ENCODE measurements at places on chromosomes 4 and X.

DNA sequence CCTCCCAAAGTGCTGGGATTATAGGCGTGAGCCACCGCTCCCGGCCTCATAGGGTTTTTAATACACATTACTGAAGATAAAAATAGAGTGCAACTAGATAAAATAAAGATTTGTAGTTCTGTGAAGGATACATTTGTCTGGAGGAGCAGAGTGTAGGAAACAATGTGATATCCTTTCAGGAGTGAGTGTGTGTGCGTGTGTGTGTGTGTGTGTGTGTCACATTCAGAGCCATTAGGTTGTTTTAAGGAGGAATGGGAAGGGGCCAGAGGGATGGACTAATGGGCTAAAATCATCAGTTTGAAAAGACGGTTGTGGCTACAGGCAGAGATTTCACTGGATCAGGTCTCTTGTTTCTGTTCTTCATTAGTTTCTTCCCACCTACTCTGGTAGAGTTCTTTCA lies 40.0 kb downstream of the RBPJ start:
- no peak for DNase-seq

GRCh38 chrX:9476810-9477575 lies 12.1 kb downstream of the TBL1X start:
- DNase-seq: no peak

- DNase-seq: no peak
Observed at GRCh38 chrX:68876731-68877130, 47.9 kb downstream of the EFNB1 start.

- no peak for DNase-seq
Observed at GRCh38 chrX:40550066-40550465, 30.7 kb upstream of the ATP6AP2 start.

GRCh38 chrX:125306335-125306866 lies 13.3 kb upstream of the TEX13C start:
- no peak for DNase-seq

DNA sequence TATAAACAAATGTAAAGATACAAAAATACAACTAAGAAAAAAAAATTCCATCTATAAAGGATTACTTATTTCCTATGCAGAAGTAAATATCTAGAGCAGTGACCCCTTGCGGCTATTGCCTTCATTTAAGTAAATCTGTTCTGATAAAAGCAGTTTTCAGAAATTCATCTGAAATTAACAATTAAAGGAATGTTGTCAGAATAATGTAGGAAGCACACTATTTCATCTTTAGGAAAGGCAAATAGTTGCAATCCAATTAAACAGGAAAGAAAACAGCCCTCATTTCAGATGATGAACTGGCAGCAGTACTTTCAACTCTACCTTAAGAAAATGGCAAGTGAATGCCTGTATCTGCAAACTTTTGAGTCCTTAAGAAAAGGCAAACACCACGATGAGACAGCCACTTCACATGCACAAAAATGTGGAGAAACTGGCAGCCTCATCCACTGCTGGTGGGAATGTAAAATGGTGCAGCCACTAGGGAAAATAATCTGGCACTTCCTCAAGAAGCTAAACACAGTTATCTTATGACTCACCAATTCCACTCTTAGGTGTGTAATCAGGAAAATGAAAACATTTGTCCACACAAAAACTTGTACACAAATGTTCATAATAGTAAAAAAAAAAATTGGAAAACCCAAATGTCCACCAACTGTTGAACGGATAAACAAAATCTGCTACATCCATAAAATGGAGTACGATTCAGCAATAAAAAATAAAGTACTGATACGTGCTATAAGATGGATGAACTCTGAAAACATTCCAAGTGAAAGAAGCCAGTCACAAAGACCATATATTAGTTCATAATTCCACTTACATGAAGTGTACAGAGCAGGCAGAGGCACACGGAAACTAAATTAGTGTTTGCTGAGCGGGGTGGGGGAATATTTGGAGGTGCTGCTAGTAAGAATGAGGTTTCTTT lies 2.0 kb upstream of the THAP9 start:
- peak; percentile 88 for DNase-seq
